Hematopoietic multipotent progenitor cell treated with erythropoietin and hydrocortisone succinate and interleukin-3 and kit ligand, for 8 days (in vitro differentiated cells): ENCODE measurements at places on chromosomes 6 and 20.

GRCh38 chr20:41480054-41480770 lies 113.6 kb upstream of the EMILIN3 start:
- no peak for DNase-seq

GRCh38 chr20:49821870-49822331 lies 9.3 kb downstream of the SLC9A8 start:
- no peak for DNase-seq

DNA sequence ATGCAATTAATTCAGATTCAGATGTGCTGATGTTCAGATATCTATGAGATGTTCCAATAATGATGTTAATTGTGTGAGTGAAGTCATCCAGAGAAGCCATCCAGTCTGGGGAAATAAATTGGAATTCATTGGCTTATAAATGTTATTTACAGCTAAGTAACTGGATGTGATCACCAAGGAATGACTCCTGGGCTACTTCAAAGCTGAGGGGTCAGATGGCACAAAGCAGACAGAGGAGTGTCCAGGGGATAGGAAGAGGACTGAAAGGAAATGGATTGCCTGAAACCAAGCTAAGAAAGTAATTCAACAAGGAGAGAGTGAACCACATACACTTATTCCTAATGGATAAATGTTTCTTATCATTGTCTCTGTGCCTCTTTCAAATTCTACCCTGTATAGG lies 4.5 kb upstream of the MLIP start:
- DNase-seq, result no peak

DNA sequence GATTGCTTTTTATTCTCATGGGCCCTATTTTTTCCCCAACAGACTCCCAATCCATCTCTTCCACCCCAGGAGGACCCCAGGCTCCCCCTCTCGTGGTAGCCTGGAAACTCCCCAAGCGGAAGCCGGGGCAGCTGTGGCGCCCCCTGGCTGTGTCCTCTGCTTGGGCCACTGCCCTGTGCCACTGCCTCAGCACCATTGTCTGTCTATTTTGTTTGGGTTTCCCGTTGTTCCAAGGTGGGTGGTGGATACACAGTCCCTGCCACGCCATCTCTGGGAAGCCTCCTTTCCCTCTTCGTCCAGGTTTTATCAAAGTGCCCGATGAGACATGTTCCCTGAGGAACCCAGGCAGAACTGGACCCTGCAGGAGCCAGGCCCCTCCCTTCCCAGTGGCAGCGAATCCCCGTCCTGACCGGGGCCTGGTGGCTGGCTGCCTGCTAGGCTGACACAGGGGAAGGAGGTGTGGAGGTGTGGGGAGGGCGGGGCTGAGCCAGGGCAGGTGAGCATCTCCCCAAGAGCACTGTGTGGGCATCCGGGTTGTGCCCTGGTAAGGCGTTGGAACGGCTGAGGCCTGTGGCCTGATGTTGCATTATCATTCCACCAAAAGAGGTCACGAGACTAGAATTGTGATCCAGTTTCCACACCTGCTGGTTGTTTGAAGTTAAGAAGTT lies 228.2 kb downstream of the CDH4 start:
- no peak for DNase-seq

GRCh38 chr6:136763255-136763654 lies 29.0 kb downstream of the MAP3K5 start:
- no peak for DNase-seq

- no peak for DNase-seq
These were observed 159.2 kb downstream of the SYCP2 start for GRCh38 chr20:59774204-59774641.

DNA sequence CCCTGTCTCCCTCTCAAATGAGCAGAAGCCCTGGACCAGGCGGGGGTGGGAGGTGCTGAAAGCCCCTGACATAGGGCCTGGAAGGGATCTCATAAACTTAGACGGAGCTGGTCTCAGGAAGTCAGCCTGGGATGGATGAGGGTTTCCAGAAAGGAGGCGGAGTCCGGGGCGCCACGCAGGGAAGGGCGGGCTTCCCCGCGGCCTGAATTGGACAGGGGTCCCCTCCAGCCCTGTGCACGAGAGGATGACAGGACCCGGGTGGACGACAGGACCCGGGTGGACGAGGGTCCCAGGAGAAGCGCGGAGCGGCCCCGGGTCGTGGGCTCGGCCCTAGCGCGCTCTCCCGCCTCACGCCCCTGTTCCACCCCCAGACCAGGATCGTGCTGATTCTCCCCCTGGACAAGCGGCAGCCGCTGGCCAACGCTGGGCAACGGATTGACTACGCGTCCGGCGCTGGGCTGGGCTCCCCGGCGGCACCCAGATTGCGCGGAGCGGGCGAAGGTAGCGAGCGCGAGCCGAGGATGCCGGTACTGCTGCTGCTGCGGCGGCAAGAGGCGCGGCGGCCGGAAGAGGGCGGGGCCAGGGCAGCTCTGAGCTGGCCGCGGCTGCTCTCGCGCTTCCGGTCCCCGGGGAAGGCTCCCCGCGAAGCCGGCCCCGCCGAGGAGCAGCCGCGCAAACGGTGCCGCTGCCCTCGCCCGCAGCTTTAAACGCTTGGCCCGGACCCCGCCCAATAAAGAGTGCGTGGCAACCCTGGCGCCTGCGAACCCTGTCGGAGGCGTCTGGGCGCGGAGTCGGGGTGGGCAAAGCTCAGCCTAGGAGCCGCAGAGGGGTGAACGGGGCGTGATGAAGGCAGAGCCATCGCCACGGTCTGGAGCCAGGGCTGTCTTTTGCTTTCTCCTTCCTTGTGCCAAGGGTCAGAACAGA lies 1.3 kb downstream of the C20orf144 start:
- peak; percentile 77 for DNase-seq

DNA sequence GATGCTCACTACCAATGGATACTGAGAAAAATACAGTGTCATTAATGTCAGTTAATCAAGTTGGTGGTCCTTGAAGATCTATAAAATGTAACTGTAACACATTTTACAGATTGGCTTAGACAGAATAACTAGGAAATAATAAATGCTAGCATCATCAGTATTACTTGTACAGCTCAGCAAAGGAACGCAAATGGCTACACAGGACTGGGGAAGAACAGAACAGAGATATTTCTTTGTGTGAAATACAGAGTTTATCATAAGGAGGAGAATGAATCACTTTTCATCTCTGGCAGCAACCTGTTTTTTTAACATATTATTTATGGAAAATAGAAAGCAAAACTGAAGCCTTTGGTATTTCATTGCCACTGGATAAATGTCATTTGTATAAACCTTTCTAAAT lies 8.2 kb upstream of the QKI start:
- no peak for DNase-seq

DNA sequence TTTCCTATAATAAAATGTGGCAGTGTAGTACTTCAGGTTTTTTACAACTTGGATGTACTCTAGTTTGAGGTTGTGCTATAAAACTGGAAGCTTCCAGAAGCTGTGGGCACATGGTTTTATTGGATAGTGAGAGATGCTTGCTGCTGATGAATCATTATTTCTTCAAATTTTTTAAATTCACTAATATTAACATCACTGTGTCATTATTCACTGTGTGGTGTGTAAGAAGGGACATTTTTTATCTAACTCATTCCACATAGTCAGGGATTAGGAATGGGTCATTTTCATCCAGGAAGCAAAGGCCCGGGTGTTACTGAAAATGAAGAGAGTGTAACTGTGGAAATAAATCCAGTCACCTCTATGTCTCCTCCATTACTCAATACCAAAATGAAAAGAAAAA lies 421.0 kb downstream of the TENT5A start:
- DNase-seq, result no peak

- no peak for DNase-seq
These were observed 246.2 kb downstream of the HACE1 start for GRCh38 chr6:104613416-104614001.

- DNase-seq, result no peak
These were observed 10.8 kb downstream of the KIAA1755 start for GRCh38 chr20:38249536-38250310.

DNA sequence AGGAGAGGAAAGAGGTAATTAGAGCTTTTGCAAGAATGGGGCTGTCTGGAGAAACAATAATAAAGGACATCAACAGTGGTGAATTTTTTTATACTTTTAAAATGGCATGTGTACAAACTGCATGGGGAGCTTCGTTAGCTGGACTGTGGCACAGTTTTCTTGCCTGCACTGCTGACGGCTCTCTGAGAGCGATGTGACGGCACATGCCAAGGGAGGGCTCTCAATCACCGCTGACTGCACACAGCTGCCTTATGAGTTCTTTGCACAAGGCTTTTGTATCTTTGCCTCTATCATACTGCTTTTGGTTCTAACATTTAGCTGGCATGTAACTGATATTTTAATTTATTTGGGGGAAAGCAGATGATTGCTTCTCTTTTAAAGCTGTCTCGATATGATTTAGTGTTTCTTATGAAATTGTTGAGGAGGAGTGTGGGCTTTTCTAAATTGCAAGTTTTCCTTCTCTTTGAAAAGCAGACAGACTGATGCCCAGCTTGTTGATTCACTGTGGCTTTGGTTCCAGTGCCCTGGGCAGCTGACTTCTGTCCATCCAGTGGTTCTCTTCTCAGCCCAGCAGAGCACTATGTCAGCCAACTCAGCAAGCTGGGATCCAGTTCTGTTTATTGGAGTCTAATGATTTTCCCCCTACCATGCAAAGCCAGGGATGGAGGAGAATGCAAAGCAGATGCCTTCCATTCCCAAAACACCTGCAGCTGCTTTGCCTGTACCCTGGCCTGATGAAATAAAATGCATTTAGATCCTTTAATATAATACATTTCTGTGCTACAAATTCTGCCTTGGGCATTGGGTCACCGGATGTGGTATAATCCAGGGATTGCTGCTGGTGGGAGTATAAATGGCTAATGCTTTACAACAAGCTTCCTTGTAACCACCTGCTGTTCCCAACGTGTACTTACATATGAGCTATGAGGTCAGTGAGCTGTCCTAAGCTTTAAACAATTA lies 323.9 kb downstream of the ZFAND3 start:
- no peak for DNase-seq

DNA sequence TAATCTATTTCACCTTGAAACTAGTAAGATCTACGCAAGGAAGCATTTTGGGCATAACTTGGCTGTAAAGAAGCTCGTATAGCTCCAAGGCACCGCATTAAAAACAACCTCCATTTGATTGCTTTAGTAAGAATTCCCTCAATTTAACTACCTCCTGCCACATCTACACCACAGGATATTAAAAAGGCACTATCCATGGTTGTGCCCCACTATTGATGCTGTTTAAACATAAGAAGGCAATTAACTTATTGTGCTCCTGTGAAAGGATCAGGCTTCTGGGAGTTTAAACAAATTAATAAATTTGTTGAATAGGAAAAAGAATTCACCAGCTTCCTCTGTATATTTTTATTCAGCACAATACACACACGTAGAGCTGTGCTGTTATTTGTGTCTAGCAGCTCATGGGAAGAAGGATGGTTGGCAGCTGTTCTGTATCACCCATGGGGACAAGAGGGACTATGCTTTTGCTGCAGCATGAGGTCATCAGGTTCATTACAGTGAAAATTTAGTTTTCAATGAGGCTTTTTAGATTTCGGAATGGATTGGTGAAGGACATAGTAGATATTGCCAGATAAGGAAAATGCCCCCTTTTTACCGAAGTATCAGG lies 513.3 kb downstream of the HAO1 start:
- DNase-seq, result no peak

GRCh38 chr6:160036331-160036695 lies 67.4 kb downstream of the IGF2R start:
- no peak for DNase-seq

GRCh38 chr6:83879746-83880145 lies 20.3 kb downstream of the CYB5R4 start:
- DNase-seq, result no peak

GRCh38 chr6:79079561-79080041 lies 1.5 kb upstream of the PHIP start:
- DNase-seq, result peak; percentile 54

GRCh38 chr6:144666781-144667180 lies 381.6 kb downstream of the UTRN start:
- no peak for DNase-seq

DNA sequence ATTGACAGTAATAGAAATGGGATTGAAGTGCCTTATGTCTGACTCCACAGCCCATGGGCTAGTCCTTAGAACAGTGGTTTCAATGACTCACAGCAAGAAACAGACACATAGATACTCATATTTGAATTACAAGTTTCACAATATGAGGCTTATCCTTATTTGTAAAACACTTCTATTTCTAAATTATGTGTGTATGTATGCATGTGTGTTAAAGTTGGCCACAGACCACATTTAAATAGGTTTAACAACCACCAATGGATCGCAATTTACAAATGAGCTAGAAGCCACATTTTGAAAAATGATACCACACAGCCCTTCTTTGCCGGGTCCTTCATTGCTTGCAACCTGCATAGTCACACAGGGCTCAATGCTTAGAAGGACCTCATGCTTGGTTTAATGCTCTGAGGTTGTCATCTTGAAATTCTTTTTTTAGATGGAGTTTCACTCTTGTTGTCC lies 157.8 kb upstream of the PREP start:
- DNase-seq, result no peak

DNA sequence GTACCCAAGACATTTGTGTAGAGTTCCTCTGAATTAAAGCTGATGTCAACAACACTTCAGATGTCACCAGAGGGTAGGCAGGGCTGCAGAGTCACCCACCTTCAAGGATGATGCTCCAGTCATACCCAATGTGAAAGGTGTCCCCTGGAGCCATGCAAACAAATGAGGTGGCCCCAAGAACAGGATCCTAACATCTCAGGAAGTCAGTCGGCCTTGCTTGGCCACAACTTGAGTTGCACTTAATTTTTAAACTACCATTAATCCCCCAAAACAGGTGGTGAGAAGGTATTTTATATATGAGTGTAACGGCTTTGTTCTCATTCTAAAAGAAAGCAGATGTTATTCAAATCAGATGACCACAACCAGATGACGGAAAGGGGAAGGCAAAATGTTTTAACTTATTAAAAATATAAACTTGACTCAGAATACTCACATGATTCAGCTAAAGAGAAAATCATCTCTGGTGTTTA lies 21.1 kb upstream of the SERPINB1 start:
- DNase-seq, result no peak

GRCh38 chr6:24910331-24910960 lies 25.3 kb downstream of the RIPOR2 start:
- DNase-seq, result no peak

GRCh38 chr6:2508071-2508470 lies 242.7 kb downstream of the MYLK4 start:
- DNase-seq, result no peak

GRCh38 chr20:18267815-18268214 lies 20.5 kb upstream of the ZNF133 start:
- DNase-seq, result no peak

GRCh38 chr20:61674121-61674520 lies 391.6 kb downstream of the TAF4 start:
- DNase-seq, result no peak

- DNase-seq, result peak; percentile 64
These were observed 15.5 kb downstream of the SDCBP2 start for GRCh38 chr20:1313236-1313964.

- DNase-seq, result no peak
These were observed 30.2 kb upstream of the GGTLC1 start for GRCh38 chr20:24018796-24019195.

- DNase-seq, result no peak
These were observed 28.6 kb downstream of the GABRR2 start for GRCh38 chr6:89286516-89286915.

GRCh38 chr6:50390416-50390815 lies 322.9 kb upstream of the TFAP2D start:
- DNase-seq, result no peak

- DNase-seq, result no peak
These were observed 55.9 kb upstream of the RNF146 start for GRCh38 chr6:127210725-127211124.

GRCh38 chr6:35016502-35017321 lies 124.4 kb downstream of the TCP11 start:
- no peak for DNase-seq
